ENCODE measurements at places on chromosomes 7 and 10.

- DNase-seq, result no peak
Observed at GRCh38 chr7:25615593-25615992, 387.3 kb upstream of the NPVF start.

GRCh38 chr10:103481974-103482531, 3.0 kb upstream of the CALHM3 start:
- DNase-seq, result no peak

DNA sequence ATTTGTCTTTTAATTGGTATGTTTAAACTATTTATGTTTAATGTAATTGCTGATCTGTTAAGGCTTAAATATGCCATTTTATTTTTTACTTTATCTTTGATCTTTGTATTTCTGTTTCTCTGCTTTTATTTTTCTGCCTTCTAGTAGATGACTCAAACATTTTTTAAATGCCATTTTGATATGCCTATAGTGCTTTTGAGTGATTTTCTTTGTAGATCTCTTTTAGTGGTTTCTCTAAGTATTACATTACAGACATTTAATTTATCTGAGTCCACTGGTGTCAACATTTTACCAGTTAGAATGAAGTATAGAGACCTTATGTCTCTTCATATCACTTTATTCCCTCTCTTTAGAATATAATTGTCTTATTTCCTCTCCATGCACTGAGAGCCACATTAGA, 32.7 kb downstream of the IL6 start:
- DNase-seq, result no peak

GRCh38 chr7:68994841-68995240, 603.4 kb upstream of the AUTS2 start:
- DNase-seq, result no peak

DNA sequence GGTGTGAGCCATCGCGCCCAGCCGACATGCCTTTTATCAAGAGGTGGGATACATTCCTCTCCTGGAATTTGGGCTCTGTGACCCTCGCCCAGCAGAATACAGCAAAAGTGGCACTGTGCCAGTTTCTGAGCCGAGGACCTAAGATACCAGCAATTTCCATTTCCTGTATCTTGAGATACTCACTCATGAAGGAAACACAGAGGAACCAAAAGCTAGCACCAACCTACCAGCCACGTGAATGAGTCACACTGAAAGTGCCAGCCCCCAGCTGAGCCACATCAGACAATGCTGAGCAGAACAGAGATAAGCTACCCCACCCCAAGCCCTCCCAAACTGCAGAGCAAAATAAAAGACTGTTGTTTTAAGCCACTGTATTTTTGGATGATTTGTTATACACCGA, 56.3 kb downstream of the CACUL1 start:
- peak; percentile 75 for DNase-seq

DNA sequence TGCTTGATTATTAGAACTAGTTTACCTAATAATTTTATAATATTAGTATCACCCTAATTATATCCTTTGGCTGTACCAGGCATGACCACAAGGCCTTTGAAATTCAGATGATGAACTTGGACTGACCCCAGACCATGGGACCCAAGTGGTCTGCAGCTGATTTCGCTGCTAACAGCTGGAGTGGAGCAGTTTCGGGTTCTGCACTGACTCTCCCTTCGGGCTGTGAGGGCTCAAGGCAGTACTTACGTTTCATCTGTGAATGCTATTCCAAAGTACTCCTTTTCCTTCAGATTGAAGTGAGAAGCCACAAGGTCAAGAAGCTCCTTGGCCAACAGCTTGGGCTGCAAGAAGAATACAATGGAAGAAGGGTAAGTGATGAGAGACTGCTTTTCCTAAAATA, 223.8 kb downstream of the PRPF18 start:
- no peak for DNase-seq

GRCh38 chr7:140316165-140316661, 82.1 kb downstream of the SLC37A3 start:
- DNase-seq, result no peak

DNA sequence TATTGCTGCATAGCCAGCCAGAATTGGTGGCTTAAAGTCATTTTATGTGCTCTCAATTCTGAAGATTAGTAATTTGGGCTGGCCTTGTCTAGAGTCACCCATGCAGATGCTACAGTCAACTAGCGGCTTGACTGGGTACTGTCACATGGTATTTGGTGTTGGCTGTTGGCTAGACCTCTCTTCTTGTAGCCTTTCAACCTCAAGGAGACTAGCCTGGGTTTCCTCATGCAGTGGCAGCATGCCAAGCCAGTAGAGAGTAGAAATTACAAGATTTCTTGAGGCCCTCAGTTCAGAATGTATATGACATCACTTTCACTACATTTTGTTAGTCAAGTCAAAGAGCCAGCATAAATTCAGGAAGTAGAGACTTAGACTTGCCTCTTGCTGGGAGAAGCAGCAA, 3.7 kb upstream of the ZNF800 start:
- no peak for DNase-seq

DNA sequence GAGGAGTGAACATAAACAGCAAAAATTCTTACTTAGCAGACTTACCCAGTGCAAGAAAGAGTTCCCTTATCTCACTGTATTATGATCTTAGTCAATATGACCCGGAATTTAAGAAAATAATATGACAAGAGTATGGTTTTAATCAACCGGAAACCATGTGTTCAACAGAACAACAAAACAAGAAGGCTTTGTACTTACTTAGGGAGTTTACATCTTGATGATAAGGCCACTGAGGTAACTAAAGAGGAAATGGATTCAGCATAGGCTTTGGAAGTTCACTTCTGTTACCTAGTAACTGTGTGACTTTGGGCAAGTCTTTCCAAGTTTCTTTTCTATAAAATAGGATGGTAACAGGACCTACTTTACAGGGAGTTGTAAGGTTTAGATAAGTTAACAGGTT, 7.4 kb upstream of the FAS start:
- DNase-seq, result no peak

DNA sequence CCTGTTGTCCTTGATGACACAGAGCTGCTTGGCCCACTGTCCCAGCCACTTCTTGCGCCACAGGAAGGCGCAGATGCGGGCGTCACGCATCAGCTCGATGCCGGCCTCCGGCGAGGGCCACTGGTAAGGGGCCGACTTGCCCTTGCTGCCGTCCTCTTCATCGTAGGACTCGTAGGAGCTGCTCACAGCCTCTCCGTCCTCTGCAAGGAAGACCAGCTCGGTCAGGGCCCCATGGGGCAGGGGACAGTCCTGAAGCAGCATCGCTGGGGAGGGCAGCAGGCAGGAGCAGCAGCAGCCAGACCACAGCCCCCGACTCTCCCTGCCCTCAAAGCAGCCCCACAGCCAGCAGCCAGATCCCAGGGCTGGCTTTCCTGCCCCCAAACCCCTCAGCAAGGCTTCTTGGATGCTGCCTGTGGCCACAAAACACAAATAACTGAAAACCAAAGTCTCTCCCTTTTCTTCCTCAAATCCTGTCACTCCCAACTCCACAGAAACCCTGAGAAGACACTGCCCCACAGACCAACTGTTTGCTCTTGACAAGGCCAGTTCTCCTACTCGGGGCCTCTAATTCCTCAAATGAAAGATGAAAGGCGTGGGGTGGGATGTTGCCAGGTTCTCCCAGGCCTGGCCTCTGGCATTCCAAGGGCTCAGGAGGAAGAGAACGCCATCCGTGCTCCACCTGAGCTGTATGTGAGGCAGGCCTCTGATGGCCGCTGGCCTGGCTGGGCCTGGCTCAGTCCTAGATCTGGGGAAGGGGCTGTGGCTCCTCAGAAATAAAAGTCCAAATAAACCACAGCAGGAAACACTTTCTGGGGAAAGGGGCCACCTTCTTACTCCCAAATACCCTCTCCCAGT, 76.7 kb downstream of the VWA2 start:
- no peak for DNase-seq

- DNase-seq, result no peak
Observed at GRCh38 chr10:108249940-108250339, 1085.4 kb upstream of the SORCS1 start.

GRCh38 chr7:17830206-17830605, 110.1 kb downstream of the SNX13 start:
- no peak for DNase-seq

Measured in activated T-cell treated with anti-CD3 and anti-CD28 coated beads for 24 hours (primary cell).